KG1 (cell line): ENCODE measurements at places on chromosomes 5 and 9.

GRCh38 chr5:153496835-153497234, 6.4 kb downstream of the GRIA1 start:
- DNase-seq: no peak

DNA sequence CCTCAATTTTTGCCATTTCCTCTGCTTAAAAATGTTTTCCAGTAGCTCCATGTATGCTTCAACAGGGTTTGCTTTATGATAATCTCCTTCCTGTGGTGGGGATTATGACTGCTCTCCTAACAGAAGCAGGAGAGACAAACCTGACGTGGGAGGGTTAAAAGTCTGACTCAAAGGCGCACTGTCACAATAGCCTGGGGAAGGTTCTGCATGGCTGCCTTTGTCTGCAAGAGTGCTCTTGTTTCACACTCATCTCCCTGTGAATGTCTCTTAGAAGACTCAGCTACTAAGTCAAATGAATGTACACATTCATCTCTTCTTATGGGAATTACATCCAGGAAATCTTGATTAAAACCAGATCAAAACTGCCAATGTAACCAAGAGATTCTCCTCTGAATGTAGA, 90.9 kb upstream of the MTAP start:
- DNase-seq: no peak

GRCh38 chr9:21546949-21547348, 64.8 kb upstream of the IFNE start:
- DNase-seq: no peak

DNA sequence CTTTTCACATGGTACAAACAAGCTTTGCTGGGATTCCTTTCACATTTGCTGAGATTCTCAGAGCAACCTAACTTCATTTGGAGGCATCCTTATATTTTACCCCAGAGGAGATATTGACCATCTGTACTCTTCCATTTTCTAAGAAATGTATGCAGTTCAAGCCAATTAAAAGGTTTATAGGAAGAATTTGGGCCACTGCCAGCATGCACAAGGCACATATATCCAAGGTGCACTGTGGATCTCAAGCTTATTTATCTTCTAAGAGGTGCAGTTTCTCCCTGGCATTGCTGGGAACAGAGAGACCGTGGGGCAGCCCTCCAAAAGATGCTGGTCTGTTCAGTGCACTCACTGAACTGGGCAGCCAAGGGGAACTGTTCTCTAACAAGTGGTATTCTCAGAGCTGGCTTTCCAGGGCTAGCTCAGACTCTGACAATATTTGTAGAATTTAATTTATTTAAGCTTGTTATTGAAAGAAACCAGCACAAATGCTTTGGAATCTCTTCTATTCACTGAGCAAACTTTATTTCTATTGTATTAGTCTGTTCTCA, 213.3 kb downstream of the TENT4A start:
- DNase-seq: no peak

DNA sequence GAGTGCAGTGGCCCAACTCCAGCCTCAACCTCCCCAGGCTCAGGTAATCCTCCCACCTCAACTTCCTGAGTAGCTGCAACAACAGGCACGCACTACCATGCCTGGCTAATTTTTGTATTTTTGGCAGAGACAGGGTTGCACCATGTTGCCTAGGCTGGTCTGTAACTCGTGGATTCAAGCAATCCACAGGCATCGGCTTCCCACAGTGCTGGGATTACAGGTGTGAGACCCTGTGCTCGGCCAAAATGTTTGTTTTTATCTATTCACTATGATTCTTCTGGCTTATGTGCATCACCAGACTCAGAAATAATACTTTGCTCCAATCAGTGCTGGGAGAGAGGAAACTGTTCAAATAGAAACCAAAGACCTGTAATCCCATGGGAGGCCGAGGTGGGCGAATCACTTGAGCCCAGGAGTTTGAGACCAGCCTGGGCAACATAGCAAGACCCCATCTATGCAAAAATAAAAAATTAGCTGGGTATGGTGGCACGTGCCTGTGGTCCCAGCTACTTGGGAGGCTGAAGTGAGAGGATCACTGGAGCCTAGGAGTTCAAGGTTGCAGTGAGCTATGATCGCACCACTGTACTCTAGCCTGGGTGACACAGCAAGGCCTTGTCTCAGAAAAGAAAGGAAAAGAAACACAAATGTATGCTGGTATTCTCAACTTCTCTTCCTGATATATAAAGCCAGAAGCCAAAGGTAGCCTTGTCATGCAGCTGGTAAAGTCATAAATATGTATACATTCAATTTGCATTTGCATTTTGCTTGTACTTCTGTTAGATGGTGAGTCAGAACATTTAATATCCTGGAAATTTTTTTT, 4.5 kb downstream of the PIP5K1B start:
- no peak for DNase-seq

DNA sequence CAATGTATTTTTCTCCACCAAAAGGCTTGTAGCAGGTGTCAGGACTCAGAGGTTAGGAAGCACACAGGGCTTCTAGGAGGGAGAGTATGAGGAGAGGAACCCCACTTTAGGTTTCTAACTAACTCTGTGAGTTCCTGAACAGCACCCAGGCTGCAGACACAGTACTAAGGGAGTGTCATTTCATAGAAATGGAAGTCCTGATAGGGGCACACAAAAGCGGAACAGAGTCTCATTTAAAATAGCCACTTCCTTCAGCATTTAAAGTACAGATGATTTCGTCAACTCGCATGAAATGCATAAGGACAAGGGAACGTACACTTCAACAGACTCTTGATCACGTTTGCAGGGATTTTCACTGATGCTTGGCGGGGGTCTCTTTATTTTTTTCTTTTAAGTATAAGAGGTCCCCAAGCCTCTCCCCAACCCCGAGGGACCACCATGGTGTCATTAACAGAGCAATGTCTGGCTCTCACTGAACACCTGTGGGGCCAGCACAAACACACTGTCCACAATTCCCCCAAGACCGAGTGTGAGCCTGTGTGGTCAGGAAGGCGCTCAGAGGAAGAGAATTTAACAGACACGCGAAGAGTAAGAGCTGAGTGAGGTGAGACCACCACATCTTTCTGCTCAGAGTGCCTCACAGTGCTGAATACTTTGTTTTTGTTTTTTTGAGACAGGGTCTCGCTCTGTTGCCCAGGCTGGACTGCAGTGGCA, 82.3 kb downstream of the SECISBP2 start:
- peak; percentile 13 for DNase-seq

DNA sequence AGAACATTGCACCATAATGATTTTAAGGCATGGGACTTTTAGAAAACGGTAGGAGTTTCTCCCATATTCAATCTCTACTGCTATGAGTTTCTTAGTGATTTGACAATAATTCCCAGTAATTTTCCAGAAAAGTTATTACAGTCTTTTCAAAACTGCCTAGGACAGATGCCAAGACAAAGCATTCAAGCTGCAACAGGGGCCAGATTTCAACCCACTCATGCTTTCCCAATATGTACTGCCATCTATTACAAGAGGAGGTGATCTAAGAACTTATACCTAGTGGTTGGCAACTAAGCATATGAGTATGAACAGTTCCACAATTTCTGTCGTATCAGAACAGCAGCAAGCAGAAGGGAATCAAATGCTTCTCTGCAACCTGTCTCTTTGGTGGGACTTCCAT, 95.1 kb upstream of the TMED7 start:
- DNase-seq: no peak

DNA sequence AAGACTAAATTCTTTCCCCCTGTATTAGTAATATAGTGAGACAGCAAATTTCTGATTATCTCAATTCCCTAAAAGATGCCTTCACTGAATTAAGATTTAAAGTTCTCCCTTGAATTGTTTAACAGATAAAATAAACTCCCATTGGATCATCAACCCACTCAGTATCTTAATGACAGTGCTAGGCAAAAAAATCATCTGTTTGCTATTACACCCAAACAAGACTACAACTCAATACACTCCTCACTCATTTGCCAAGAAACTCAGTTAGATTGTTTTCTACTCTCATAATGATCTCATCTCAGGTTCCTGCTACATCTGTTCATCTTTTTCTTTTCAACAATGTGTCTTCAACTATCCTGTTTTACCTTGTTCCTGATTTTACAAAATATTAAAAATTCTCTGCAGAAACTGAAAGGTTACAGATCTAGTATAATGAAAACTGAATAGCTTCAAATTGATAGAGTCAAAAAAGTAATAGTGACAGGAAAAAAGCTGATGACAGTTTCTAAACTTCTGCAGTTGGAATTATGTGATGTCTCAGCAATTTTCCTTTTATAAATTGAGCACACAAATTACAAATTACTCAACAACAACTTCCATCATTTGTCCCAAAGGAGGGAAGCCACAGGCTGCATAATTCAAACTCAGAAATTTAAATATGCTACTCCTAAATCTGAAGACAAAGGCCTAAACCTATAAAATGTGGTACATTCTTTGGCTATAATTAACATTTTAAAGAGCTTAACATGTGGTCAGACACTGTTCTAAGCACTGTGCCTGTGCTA, 39.4 kb downstream of the HOMER1 start:
- no peak for DNase-seq

- DNase-seq: no peak
Observed at GRCh38 chr5:100502684-100503083, 32.5 kb upstream of the FAM174A start.

DNA sequence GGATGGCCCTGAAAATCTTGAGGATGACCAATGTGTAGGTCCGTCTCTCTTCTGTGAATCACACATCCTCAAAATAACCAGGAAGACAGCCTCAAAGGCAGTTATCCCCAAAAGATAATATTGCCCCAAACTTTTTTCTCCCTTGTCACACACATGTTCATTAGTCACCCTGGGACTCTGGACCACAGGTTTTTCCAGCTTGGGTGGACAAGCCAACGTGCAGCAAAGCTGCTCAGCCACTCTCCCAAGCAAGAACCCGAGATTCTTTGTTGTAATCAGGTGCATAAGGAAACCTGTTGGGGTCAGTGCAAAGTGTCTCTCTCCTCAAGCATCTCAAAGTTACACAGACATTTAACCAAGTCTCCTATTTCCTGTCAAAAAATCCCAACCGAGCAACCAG, 196.6 kb downstream of the GNA14 start:
- no peak for DNase-seq

DNA sequence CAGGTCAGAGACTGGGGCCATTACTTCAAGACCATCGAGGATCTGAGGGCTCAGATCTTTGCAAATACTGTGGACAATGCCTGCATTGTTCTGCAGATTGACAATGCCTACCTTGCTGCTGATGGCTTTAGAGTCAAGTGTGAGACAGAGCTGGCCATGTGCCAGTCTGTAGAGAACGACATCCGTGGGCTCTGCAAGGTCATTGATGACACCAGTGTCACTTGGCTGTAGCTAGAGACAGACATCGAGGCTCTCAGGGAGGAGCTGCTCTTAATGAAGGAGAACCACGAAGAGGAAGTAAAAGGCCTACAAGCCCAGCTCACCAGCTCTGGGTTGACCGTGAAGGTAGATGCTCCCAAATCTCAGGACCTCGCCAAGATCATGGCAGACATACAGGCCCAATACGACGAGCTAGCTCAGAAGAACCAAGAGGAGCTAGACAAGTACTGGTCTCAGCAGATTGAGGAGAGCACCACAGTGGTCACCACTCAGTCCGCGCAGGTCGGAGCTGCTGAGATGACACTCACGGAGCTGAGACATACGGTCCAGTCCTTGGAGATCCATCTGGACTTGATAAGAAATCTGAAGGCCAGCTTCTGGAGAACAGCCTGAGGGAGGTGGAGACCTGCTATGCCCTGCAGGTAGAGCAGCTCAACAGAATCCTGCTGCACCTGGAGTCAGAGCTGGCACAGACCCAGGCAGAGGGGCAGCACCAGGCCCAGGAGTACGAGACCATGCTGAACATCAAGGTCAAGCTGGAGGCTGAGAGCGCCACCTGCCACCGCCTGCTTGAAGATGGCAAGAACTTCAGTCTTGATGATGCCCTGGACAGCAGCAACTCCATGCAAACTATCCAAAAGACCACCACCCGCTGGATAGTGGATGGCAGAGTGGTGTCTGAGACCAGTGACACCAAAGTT, 9.3 kb downstream of the NIPBL start:
- DNase-seq: no peak

DNA sequence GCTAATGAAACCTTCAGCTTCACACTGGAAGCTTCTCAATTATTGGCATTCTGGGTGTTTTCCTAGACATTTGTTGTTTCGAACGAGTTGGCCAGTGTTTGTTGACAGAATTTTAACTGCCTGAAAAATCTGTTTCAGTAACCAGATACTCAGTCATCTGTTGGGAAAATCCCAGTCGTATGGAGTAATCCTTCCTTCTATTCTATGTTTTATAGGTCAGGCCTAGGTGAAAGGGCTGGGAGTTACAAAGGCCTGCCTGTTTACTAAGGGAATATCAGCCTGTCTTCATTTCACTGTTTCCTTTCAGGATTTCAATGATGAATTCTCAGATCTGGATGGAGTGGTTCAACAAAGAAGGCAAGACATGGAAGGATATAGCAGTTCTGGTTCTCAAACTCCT, 59.9 kb downstream of the GRAMD2B start:
- no peak for DNase-seq

DNA sequence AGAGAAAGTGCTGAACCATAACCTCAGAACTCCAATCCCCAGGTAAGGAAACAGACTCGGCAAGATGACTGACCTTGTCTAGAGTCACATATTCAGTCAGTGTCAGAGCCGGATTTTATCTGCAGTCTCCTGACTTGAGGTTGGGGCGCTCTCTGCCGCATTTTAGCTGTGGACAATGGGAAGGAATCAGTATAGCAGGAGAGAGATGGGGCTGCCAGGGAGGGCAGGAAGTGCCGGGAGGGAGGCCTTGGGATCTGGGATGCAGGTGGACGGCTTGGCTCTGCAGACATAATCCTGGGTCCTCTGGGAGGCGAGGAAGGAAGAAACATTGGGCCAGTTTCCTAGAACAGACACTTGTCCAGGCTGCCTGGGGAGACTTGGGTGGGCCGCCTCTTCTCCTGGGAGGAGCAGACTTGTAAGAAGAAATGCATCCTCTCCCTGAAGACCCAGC, 39.7 kb upstream of the COL15A1 start:
- DNase-seq: no peak

GRCh38 chr5:34675857-34676256, 19.7 kb downstream of the RAI14 start:
- DNase-seq: no peak

GRCh38 chr5:135095871-135096270, 61.8 kb upstream of the PITX1 start:
- DNase-seq: no peak

DNA sequence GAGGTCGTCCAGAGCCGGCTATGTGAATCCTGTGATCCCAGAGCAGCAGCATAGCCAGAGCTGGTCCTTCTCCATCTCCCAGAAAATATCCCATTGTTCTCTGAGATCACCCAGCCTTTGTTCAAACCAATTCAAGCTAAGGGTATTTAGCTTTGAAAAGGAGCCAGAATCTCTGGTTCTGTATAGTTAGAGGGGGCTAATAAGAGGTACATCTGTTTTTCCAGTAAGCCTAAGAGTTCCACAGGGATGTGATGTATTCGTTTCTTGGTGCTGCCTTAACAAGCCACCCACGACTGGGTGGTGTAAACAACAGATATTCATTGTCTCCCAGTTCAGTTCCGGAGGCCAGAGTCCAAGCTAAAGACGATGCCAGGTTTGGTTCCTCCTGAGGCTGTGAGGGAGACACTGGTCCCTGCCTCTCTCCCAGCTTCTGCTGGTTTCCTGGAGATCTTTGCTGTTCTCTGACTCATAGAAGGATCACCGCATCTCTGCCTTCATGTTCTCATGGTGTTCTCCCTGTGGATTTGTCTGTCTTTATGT, 344.8 kb downstream of the MTRR start:
- no peak for DNase-seq

- DNase-seq: no peak
Observed at GRCh38 chr5:123265551-123265950, 157.7 kb downstream of the CEP120 start.
